Fibroblast of skin of right biceps (primary cell): ENCODE measurements at places on chromosomes 4 and X.

GRCh38 chr4:100895556-100896197, 377.9 kb upstream of the EMCN start:
- DNase-seq: no peak

GRCh38 chr4:87051121-87051713, 116.4 kb downstream of the AFF1 start:
- DNase-seq: no peak

DNA sequence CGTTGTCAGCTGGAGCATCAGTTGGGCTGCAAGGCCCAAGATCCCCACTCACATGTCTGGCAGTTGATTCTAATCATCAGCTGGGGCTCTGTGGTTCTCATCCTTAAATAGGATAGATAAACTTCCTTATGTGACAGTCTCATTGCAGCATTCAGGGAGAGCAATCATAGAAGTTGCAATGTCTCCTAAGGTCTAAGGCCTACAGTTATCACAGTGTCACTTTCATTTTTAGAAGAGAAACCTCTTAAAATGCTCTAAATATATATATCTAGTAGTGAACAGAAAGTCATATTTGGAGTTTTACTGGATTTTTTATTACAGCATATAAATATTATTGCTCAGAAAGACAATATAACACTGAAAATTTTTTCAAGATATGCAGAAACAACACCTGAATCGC, 226.0 kb upstream of the PPP1R2C start:
- DNase-seq: no peak

DNA sequence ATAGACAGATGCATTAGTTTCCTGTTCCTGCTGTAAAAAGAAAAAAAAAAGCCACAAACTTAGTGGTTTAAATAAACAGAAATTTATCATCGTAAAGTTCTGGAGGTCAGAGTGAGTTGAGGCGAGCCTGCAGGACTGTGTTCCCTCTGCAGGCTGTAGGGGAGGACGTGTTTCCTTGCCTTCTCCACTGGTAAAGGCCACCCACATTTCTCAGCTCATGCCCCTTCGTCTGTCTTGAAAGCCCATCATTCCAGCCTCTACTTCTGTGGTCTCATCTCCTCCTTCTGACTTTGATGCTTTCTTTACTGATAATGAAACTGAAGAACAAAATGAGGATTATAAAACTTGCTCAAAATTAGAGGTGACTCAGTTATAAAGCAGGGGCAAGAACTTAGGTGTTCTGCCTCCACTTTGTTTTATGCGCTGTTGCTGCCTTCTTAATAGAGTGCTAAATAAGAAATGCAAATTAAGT, 143.0 kb downstream of the STIM2 start:
- DNase-seq: peak; percentile 44

- DNase-seq: no peak
Measured at GRCh38 chr4:35541888-35542213, 702.5 kb downstream of the ARAP2 start.

- no peak for DNase-seq
Measured at GRCh38 chr4:120432301-120432860, 365.7 kb upstream of the MAD2L1 start.
